ENCODE measurements at places on chromosomes 2 and 18.

DNA sequence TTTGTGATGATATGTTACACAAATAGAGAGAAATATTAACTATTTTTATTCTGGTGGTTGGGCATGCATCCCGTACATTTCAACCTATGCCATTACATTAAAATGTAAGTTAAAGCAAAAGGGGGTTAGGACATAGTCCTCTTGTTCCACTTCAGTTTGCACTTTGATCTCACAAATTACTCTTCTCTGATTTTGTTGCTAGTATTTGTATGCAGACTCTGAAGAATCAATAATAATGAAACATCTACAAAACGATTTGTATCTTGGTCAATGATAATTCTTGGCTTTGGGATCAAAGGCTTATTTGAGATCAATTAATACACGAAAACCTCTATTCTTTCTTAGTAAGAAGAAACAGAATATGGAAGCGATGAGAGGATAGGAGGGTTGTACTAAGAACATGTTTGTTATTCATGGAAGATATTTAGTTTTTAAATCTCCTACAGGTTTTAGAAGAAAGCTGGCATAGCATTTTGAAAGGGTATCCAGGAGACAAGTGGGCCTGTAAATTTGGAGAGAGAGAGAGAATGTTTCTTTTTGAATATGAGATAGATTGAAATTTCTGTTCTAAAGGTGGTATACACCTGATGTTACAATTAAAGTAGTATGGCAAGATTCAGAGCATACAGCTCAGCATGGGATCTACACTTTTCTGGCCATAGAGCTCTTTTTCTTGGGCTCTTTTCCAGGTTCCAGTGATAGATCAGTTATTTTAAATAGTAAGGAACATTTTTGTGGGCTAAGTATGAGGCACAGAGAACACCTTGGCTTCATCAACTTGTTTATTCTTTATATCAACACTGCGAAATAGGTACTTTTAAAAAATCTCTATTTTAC, 347.9 kb downstream of the PTPRM start:
- DNase-seq: no peak

- DNase-seq: no peak
These were observed 96.7 kb upstream of the SLC39A10 start for GRCh38 chr2:195560209-195560895.

- no peak for DNase-seq
These were observed 57.6 kb downstream of the MYOM1 start for GRCh38 chr18:3162181-3162580.

DNA sequence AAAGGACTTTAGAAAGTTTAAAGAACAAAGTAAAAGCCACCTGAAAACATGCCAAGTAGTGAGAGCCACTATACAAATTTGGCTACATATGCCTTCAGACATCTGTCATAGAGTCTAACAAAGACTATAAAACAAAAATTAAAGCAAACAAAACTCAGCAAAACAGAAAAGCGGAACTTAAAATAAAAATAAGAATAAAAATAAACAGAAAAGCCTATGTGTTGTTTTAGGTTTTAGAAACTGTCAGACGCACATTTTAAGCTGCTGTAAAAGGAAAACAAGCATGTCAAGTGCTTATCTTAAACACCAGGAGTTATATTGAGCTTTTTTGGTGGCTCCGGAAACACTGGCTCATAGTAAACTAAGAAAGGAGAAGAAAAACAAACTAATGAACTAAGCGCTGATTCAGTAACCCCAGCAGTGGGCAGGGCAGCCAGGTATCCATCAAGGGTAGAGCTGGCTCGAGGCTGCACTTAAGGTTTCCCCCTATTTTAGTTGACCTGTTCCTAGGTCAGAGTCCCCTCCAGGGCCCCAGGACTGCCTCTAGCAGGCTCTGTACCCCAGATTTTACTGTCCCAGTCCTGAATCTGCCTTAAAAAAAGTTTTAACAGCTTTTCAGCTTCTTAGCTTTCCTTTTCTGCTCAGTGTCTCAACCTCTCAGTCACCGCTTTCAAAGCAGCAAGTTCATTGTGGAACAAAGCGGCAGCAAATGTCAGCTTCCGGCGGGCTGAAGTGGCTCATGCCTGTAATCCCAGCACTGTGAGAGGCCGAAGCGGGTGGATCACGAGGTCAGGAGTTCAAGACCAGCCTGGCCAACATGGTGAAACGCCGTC, 15.4 kb upstream of the RMC1 start:
- DNase-seq: no peak

DNA sequence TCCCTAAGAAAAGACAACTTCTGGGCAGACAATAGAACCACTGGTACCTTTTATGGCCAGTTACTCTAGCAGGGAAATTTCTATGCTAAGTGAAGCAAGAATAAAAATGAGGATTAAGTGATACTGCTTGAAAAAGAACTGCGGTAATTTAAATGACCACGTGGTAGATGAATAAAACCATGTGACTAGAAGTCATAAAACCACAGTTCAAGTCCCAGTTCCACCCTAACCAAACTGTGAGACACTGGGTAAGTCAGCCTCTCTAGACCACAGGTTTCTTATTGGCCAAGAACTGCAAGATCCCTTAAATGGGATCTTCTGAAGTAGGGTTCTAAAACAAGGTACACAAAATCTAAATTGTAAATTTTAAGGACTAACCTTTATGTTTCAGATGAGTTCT, 12.7 kb downstream of the TMEM237 start:
- DNase-seq: no peak

DNA sequence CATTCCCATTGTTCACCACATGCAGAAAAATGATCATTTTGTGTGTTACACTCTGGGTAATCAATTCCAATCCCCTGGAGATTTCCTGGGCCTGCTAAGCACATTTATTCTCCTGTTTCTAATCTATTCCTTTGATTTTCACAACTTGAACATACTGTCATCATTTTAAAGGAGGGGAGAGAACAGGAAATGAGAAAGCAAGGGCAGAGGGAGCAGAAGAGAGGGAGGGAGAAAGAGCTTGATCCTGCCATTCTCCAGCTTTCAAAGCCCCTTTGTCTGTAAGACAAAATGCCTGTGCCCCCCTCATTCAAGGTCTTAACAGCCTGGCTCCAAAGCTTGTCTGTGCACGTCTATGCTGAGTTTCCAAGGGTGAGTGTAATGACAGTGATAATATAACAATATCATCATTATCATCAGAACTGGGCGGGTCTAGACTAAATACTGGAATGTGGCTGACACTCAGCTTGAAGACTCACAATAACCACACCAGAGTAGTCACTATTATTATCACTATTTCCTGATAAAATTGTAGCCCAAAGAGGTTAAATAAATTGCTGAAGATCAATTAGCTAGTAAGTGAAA, 164.4 kb upstream of the KLHL29 start:
- no peak for DNase-seq

- no peak for DNase-seq
These were observed 44.4 kb downstream of the EXOC6B start for GRCh38 chr2:72781480-72781879.
